ENCODE measurements at places on chromosomes 16 and 17.

- DNase-seq: peak; percentile 60
These were observed 8.2 kb downstream of the ZNF19 start for GRCh38 chr16:71480956-71481355.

- no peak for DNase-seq
These were observed 295.8 kb downstream of the FOXL1 start for GRCh38 chr16:86874141-86874540.

DNA sequence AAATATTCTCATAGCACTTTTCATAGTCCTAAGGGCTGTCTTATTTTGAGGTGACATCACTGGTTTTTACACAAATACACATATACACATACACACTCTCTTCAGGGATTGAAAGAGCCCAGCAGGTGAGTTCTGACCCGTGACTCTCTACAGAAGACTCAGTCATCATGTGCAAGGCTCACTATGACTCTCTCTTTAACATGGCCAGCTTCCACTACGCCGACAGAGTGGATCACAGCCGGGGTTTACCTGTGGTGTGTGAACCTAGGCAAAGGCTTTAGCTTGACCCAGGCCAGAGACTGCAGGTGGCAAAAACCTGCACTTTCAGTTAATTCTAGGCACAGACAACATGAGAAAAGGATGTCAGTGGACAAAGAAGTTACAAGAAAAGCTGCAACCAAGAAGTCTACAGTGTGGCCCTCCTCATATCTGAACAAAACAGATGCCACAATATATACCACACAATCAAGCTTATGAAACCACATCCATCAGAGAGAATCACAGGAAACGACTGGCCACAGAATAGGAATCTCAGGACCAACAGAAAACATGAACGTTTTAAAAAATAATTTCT is 56.5 kb downstream of the CYTH1 start:
- DNase-seq: no peak

DNA sequence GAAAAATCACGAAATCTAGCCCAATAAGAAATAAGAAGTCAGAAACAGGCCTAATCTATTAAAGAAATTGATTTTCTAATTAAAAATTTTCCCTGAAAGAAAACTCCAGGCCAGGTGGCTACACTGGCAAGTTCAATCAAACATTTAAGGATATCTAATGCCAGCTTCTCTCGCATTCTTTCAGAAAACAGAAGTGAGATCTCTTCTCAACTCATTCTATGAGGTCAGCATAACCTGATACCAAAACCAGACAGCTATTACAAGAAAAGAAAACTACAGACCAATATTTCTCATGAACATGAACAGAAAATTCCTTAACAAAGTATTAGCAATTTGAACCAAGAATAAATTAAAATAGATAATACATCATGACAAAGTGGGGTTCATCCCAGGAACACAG is 52.4 kb downstream of the AXIN2 start:
- no peak for DNase-seq

GRCh38 chr16:80932708-80933095 is 74.0 kb downstream of the CMC2 start:
- no peak for DNase-seq

- DNase-seq: no peak
These were observed 4.0 kb downstream of the KCNJ16 start for GRCh38 chr17:70078994-70079531.

- DNase-seq: no peak
These were observed 273.2 kb downstream of the C16orf95 start for GRCh38 chr16:87044032-87044382.

DNA sequence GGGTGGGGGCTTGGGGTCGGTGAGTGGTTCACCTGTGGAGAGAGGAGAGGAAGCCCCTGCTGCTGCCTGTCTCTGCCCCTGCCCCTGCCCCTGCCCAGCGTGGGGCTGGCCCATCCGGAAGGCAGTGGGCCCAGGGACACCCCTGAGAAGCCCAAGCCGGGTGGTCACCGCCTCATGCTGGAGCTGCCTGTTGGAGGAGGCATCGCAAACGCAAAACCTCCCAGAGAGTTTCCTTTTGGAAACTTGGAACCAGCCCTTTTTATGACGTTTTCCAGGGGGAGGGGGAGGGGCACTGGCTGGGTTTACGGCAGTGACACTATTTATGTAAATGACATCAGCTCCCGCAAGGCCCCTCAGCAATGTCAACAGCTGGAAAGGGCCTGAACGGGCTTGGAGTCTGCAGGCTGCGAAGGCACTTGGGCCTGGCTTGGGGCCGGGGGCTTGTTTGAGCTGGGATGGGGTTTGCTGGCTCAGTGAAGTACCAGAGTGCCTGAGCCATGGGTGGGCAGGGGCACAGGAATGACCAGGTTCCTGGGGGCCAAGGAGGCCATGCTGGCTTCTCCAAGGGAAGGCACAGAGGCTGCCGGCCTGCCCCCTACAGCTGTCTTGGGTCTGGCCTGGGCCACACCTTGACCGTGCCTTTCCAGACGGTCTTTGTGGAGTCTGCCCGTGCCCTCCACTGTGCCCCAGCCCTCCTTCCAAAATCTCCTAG is 219.5 kb downstream of the NTN1 start:
- DNase-seq: no peak

- no peak for DNase-seq
These were observed 173.1 kb downstream of the RPTOR start for GRCh38 chr17:80717720-80718083.

GRCh38 chr17:29567304-29567553 is 392 bp upstream of the ABHD15 start:
- peak; percentile 59 for DNase-seq

- DNase-seq: no peak
These were observed 1.2 kb downstream of the ARHGEF15 start for GRCh38 chr17:8311131-8311790.

DNA sequence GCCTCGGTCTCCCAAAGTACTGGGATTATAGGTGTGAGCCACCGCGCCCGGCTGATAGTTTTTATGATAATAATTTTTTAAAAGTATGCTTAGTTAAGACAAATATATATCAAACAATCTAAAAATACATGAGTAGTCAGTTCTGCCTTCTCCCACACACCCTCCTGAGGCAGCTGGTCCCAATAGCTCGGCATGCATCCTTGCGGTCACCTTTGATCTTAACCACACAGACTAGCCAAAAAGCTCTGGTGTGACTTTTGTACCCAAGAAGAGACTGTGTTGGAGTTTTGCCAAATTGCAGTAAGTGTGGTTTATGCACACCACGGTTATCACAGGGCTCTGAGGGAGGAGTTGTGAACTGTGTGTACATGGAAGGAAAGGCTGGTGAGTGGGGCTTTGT is 25.6 kb downstream of the ATP6V0A1 start:
- no peak for DNase-seq

DNA sequence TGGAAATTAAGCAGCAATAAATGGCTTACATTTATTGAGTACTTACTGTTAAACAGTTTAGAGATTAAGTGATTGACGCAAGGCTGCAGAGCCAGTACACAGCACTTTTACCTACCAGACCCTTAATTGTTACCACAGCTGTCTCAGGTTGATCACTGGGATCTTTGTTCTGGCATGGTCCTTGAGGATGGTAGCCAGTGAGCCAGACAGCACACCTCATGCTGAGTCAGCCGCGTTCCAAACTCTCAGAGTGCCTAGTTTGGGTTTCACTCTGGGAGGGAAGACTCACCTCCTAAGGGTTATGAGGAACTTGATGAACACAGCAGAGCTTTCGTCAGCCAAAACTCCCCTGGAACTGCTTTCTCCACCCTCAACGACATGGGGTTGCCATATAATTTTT is 20.4 kb downstream of the CDH3 start:
- DNase-seq: no peak

GRCh38 chr17:82884970-82885353 is 45.1 kb upstream of the ZNF750 start:
- DNase-seq: peak; percentile 53

DNA sequence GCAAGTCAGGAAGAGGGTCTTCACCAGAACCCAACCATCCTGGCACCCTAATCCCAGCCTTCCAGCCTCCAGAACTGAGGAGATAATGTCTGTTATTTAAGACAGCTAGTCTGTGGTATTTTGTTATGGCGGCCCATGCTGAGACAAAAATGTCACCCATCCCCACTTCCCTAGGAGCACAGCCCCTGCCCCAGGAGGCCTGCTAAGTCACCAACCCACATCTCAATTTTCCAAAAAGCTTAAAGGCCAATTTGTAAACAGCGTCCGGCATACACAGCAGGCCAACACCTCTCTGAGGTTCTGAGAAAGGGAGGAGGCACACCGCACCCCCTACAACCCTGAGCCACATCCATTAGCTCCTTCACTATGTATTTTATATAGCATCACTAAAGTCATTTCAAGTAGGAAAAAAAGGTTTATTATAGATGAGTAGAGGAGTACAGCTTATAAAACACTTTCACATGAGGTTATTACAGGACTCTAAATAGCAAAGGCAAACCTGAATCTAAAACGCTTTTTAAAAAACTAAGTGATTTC is 6.9 kb downstream of the TMEM170A start:
- DNase-seq: no peak

- DNase-seq: no peak
These were observed at the start of gene TMEM132E for GRCh38 chr17:34579017-34579946. TSS of gene TMEM132E (plus strand) at chr17:34579582. CDS start at chr17:34581077, 1,495 bp downstream.

DNA sequence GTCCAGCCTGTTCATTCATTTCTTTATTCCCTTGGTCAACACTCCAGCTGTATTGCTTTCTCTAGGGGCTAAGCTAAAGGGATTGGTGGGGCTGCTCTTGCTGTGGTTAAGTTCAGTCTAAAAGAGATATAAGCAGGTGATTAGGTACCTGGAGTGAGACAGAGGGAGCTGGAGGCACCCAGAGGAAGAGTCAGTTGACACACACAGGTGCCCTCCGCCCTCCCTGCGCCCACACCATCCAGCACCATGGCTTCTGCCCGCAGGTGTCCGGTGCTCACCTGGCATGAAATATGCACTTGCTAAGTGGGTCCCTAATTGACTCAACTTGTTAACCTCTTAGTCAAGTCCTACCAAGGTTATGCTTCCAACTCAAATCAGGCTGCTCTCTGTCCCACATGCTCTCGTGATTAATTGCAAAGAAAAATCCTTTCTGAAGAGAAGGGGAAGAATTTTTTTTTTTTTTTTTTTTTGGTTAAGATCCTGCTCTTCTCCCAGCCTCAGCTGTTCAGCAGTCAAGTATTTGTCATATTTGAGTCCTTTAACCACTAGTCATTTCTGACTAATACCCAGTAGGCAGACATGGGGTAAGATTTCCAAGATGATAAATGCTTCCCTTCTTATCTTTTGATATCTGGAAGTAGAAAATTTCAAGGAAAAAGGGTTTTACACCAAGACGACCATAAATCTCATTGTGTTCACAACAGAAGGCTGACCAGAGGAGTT is 199.8 kb upstream of the WSCD1 start:
- DNase-seq: no peak

DNA sequence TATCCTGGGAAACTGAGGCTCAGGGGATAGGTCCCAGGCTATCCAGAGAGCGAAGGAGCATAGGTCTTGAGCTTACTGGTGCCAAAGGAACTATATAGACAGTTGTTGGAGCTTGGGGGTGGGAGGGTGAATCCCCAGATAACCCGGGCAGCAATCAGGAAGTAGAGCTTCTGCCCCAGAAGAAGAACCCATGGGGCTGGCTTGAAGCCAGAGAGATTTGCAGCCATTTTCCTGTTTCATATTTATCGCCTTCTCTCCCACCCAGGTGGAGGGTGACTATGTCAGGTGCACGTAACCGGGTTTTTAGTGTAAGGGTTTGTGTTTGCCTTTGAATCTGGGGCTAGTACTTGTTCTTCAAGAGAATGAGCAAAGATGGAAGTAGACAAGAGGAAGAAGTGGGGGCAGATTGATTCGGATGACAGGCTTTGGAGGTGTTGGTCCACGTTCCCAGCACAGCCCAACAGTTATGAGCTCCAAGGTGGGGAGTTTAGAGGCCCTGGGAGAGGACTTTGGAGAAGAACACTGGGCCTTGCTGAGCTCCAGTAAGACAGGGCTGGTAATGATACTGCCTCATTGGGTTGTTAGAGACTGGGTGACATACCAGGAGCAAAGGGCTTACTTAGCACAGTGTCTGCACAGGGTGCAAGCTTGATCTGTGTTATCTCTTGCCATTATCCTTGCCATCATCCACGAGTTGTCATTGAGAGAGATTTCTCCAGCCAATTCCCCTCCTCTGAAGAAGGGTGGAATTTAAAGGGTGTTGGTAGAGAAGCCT is 145.6 kb downstream of the CCDC182 start:
- no peak for DNase-seq

- DNase-seq: no peak
These were observed 10.3 kb downstream of the GSG1L2 start for GRCh38 chr17:9811537-9811936.

DNA sequence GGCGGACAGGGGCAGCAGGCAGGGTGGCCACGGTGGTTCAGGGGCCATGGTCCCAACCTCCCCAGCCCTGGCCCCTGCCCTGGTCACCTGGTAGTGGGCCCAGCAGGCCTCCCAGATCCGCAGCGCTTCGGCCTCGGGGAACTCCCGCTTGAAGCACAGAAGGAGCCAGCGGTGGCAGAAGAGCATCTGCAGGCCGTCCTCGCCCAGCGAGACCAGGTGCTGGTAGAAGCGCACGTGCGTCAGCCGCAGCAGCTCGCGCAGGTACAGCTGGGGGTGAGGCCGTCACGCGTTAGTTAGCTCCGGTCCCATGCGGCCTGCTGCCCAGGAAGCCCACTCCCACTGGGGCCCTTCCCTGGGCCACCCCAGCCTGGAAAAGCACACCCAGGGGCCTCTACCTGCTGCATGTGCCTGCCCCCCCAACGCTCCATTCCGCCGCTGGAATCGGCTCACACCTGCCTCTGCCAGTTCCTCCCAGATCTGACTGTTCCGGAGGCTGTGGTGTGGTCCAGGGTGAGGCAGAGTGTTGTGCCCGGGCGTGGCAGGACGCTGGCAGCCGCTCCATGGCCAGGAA is 90.8 kb downstream of the TBC1D16 start:
- no peak for DNase-seq

DNA sequence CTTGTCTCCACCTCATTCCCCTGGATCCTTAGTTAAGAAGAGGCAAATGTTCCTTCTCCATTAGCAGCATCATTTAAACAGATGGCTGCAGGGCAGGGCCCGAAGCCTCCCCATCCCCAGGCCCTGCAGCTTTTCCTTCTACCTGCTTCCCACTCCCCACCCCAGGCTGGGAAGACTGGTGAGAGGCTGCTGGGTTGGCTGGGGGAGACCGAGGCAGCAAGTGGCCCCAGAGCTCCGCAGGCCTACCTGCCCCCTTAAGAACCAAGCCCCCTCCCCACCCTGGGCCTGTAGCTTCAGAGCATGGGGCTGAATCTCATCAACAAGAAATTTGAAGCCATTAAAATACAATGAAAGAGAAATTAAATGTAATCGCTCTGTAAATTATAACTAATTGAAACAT is 22.1 kb upstream of the RPL38 start:
- no peak for DNase-seq

All from erythroblast (primary cell).